ENCODE measurements at places on chromosomes 13 and 19. TPM values are rescaled to one million over a fixed set of nuclear protein-coding genes. Genes with fewer than 3 reads are reported as not detected.

CYSLTR2 gene
- not detected for total RNA-seq

GRCh38 chr13:99878921-99879610, 92.5 kb downstream of the ZIC5 start:
- no peak for DNase-seq

- DNase-seq: no peak
Measured at GRCh38 chr13:27483421-27483820, 33.1 kb upstream of the MTIF3 start.

- no peak for DNase-seq
Measured at GRCh38 chr19:35408284-35409171, 37.7 kb downstream of the GPR42 start.

DNA sequence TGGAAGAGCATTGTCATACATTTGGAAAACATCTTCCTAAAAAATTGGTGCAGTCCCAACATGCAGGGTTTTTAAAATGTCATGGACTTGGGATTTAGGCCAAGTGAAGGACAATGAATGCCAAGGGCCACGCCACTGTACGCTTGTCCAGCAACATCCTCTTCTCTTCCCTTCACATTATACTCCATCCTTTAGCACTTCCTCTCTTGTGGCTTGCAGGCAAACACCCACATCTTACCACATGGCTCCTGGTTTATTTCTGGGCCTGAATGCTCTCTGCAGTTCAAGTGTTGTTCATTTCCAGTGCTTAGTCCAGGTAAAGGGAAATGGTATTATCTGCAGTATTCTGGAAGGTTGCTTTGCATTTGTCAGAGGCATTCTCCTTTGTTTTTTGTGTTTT, 45.0 kb downstream of the CBY2 start:
- no peak for DNase-seq

GRCh38 chr13:21901811-21902708, 231.2 kb downstream of the FGF9 start:
- DNase-seq: no peak

- no peak for DNase-seq
Measured at GRCh38 chr13:75875450-75875849, 239.3 kb downstream of the LMO7 start.

DNA sequence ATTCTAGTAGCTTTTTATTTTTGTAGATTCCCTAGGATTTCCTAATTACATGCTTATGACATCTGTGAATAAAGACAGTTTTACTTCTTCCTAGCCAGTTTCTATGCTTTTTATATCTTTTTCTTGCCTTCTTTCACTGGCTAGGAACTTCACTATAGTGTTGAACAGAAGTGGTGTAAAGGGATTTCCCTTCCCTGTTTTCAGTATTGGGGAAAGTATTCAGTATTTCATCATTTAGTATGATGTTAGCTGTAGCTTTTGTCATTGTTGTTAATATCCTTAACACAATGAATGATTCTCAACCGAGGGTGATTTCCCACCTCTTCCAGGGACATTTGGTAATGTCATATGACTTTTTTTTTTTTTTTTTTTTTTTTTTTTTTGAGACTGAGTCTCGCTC, 77.3 kb downstream of the SLC6A16 start:
- no peak for DNase-seq

GRCh38 chr19:40718774-40719391, 2.0 kb downstream of the ITPKC start:
- DNase-seq: peak; percentile 73

DNA sequence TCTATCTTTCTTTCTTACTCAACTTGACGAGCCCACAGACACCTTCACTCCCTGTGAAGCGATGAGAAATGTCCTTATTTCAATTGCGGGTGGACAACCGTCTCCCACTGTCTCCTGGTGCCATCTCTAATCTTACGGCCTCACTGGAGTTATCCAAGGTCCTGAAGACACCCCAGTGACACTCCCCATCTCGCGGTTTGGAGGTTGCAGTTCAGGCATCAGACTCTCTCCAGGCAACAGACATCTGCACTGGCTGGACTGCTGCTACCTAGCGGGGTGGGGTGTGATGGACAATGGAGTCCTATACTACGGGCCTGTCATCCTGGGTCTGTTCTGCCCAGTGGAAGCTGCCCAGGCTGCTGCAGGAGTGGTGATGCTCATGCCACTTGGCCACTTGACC, 18.3 kb upstream of the IRS2 start:
- DNase-seq: no peak

DNA sequence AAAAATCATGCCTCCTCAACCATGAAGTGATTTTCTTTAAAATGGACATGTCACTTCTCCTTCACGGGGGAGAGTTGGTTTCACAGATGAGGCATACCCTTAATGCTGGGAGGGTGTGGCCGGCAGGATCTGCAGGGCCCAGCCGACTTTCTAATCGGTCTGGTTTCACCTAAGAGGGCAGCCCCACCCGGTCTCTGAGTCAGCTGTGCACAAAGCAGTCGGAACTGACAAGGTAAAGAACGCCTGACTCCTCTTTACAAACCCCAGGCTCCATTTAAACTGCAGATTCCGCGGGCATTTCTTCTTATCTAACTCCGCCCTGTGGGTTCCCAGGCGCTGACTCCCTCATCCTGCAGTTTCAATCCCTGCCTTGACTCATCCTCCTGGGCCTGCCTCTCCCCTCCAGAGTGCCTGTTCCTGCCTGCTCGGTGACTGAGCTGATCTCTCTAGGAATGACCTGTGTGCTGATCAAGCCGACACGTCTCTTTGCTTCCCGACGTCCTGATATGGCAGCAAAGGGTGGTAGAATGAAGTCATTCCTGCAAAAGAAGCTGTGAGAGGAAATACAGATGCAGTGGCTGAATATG, 63.4 kb downstream of the EFNB2 start:
- peak; percentile 91 for DNase-seq

GRCh38 chr19:56896095-56896494, 55.6 kb upstream of the PEG3 start:
- no peak for DNase-seq

- DNase-seq: no peak
Measured at GRCh38 chr19:30602661-30603350, 230.6 kb downstream of the ZNF536 start.

GRCh38 chr19:29674374-29675119, 9.3 kb downstream of the PLEKHF1 start:
- DNase-seq: no peak

DNA sequence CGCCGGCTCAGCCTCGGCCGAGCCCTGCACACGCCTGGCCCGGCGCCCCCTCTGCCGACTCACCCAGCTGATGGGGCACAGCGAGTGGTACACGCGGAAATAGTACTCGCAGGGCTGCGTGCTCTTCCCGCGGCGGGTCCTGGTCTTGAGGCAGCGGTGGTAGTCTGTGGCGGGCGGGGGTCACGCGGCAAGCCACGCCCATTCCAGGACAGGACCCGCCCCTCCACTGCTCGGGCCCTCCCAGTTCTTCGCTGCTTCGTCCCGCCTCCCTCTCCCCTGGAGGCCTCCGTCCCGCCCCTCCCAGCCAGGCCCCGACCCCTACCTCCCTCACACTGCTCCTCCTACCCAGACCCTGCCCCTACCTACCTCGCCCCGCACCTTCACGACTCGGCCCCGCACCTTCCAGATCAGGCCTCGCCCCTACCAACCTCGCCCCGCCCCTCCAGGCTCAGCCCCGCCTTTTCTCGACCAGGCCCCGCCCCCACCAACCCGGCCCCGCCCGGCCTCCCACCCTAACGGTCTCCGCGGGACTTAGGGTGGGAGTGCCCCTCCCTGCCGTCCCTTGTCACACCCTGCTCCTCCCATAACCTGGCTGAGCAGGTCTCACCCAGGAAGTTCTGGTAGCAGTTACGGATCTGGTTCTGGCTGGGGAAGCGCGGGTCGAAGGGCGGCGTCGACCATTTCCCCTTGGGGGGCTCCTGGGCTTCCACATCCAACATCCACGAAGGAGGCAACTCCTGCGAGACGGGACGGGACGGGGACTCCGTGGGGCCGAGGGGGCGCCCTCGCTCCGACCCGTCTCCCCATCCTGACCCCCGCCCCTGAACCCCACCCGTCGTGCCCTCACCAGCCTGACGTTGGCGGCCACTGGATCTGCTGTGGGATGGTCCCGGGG, 469 bp downstream of the COX6B2 start:
- peak; percentile 73 for DNase-seq

ZNF253 gene
- total RNA-seq: 3.5 TPM

DNA sequence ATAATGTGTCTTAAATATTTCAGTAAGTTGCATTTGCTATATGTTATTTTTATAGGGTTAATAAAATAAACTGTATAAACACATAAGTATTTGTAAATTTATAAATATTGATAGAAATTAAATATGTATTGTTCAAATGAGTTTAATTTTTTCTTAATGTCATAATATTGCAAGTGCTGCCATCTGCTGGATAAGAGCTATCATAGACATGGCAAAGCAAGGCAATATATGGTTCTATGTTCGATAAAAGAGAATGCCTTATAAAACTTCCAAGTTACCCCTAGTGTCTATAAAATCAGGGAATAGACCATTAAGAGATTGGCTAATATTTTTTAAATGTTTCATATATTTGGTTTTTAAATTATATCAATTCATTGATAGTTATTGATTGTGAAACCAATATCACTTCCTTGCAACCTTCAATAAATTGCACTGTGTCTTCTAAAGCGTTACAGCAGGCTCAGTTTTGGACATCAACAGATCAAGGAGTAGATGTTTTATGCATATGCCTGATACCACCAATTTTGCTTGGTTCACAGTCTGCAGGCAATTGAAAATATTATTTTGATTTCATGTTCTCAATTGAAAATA, 29.0 kb upstream of the SLITRK6 start:
- no peak for DNase-seq

PALM3 gene
- not detected for total RNA-seq

CD33 gene
- total RNA-seq: not detected

- DNase-seq: no peak
Measured at GRCh38 chr13:42393573-42394360, 121.8 kb downstream of the AKAP11 start.

- no peak for DNase-seq
Measured at GRCh38 chr13:39196965-39197646, 158.8 kb downstream of the NHLRC3 start.

DNA sequence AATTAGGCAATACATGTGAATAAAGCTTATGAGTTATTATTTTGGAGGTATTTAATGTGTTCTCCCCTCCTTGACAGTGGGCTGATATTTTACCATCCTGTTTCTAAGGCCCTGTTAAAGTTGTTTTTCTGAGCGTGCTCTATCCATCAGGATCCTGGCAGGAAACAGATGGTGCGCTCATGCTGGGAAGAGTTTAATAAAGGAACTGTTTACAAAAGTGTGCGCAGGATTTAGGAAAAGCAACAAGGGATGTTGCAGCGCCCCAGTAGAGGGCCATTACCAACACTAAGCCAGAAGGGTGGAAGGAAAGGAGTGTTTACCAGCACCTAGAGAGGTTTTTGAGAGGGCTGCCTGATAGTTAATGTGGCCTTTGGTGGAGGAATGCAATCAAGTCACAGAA, 374.5 kb downstream of the KCNRG start:
- DNase-seq: no peak

DNA sequence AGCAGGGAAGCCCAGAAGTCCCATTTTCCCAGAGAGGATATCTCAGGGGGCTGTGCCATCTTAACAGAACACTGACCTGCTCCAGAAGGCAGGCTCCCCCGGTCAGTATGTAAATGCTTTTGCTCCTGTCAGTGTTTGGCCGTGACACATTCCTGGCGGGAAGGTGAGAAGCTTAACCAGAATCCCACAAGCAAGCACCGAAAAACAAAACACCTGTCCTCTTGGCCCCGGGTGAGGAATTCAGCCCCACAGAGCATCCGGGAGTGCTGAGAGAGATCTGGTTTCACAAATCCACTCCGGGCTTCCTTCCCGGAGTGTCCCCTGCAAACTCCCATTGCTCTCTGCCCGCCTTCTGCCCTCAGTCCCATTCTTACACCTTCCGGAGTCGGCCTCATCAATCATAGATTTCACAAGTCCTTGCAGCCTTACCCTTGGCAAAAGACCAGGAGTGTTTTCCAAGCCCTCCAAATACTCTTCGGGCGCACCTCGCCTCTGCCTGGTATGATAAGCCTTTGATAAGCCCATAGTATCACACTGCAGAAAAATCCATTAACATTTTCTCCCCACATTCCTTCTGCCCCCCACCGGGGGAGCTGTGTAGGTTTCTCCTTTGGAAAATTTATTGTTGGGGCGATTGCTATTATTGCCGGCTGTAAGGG, 12.2 kb downstream of the TPM4 start:
- DNase-seq: no peak

DNA sequence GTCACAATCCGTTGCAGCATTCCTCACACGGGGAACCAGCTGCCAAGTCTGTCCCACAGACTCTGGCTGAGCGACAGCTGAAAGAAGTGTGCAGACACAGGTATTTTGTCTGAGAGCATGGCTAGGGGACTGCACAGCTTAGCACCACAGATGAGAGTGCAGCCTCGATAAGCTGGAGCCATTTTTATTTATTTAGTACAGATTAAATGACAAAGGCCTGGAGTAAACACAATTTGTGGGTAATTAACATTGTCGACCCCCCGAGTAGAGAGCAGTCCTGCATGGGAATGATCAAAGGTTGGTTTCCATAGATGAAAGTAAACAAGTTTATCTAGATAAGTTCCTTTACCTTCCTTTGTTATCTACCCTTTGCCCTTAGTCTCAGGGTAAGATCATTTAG, 836.2 kb downstream of the DACH1 start:
- DNase-seq: no peak

FPR2 gene
- 1.1 TPM for total RNA-seq

GRCh38 chr13:41691274-41691673, 233.9 kb downstream of the RGCC start:
- no peak for DNase-seq

ZIM2 gene
- not detected for total RNA-seq

OSCAR gene
- not detected for total RNA-seq

ITGBL1 gene
- not detected for total RNA-seq

FCAR gene
- total RNA-seq: not detected

DNA sequence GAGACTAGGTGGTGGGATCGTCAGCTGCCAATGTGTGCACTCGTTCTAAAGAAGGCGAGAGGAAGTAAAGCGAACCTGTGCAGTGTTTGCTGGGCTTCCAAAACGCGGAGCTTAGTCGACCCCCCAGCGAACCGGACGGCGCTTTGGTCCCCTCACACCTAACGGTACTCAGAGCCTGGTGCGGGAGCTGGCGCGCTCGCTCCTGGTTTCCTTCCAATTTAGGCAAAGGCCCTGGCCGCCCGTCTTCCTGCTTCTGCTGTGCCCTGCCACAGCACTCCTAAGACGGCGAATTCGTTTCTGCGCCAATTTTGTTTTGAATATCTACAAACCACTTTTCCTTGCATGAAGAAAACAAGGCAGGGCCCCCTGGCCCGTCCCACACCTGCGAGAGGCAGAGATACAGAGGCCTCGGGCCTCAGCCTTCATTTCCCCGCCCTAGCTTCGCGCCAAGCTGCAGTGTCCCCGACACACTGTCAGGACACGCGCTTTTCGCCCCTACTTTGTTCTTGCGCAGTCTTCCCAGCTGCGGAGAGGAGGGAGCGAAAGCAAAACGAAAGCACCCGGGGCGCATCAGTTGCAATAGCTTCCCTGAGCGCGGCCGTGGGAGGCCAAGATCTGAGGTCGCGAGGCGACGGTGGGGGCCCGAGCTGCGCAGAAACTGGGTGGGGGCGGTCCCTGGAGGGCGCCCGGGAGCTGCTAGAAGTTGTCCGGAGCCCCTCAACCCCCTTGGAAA, 111.9 kb downstream of the KCNRG start:
- no peak for DNase-seq

- DNase-seq: no peak
Measured at GRCh38 chr19:32674153-32674930, 638 bp downstream of the ANKRD27 start.

GRCh38 chr13:44181931-44182330, 191.7 kb upstream of the SERP2 start:
- peak; percentile 43 for DNase-seq
